ENCODE measurements at places on chromosomes 5 and 9.

- DNase-seq, result no peak
These were observed 724 bp downstream of the NR2F1-AS1 start for GRCh38 chr5:93580063-93580926.

GRCh38 chr5:83947763-83948162 is 227.1 kb upstream of the HAPLN1 start:
- no peak for DNase-seq

DNA sequence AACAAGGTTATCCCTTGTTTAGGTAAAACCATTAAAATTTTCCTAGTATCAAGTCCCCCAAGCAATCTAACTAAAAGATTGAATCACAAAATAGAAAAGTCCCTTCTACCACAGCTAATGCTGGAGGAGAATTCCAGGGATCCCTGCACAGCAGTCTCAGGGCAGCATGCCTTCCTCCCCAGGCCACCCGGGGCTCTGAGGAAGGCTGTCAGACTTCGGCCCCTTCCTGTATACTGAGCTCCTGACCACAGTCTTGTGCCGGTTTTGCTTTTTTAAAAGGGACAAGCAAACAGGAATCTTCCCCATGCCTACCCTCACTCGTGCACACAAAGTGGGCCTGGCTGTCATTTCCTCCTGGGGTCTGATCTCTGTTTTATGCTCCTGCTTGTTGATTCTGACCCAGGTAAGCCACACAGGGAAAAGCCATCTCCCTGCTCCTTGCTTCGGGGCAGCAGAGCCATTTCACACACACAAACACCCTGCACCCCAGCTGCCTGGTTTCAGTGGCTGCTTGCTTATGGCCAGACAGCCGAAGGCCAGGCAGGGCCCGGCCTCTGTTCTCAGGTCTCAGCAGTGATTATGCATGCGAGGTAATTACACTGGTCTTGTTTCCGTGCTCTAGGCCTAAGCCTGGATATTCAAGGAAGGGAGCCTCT is 211.9 kb downstream of the NXNL2 start:
- DNase-seq, result no peak

DNA sequence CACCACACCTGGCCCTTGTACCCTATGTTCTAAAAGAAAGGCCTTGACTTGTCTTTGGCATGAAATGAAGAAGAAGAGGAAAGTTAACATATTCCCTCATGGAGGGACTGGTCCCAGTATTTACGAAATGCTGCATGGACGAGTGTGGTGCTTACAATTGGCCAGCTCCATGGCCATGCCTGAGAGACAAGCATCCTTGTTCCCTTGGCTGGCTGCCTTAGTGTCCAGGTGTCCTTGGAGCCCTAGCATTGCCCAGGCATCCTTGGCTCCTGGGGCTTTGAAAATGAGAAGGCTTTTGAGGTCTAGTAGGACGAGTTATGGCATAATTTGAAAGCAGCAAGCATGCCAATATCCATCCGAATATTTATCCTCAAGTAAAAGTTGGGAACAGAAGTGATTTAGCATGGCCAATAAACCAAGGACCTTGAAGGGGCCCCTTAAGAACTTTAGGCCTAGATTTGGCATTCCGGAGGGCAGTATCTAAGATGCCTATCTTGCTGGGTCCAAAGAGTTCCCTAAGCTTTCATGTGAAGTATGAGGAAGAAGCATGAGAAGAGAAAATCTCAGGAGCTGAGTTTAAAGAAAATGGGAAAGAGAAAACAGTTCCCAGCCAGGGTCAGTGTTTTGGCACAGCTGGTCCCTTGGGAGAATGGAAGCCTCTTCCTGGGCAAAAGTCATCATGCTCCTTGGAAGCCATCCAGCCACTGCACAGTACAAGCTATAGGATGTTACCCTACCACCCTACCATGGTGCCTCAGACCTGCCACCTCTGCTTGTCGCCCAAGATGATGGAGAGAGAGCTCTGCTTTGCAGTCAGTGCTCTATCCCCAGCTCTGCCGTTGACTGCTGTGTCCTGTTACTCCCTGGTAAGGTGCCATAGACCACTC is 91.0 kb downstream of the AOPEP start:
- no peak for DNase-seq

DNA sequence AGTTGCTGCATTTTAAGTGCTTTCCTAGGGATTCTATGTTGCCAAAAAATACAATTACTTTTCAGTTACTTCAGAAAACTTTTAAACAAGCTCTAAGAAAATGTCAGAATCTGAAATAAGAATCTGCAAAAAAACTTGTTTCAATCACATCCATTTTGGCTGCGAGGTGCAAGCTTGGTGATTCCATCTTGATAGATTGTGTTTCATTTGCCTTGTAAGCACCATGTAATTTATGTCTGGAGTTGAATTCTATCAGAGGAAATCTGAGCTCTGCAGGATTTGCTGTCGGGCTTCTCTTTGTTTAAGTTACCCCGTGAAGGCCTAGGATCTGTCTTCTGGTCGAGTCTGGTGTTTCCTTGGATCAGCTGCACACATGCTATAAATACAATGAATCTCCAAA is 40.4 kb upstream of the MAN2A1 start:
- DNase-seq, result no peak

GRCh38 chr9:131776473-131776872 is 36.6 kb upstream of the RAPGEF1 start:
- DNase-seq, result no peak

DNA sequence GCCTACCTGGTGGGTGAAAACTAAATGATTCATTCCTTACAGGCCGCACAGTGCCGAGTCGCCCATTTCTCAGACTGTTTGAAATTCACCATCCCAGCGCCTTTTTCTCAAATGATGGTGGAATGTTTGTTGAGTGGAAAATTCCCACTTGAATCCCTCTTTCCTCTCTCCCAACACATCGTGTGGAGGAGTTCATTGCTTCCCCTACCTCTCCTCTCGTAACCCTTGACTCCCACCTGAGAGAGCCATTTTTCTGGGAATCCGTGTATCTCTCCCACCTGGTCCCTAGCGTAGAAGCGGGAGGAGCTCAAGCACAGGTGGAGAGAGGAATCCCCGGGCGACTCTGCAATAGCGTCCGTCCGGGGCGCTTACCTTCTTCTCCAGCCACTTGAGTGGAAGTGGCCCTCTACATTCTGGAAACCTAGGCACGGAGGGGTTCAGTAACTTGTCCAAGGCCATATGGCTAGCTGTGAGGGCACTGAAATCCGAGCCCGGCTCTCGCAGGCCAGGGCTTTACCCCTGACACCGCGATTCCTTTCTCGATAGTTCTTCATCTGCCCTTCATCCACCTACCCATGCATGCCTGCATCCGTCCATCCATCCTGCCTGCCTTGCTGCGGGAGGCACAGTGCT is 683 bp downstream of the OSMR start:
- no peak for DNase-seq

GRCh38 chr9:122988920-122989621 is 44.4 kb upstream of the GPR21 start:
- no peak for DNase-seq

DNA sequence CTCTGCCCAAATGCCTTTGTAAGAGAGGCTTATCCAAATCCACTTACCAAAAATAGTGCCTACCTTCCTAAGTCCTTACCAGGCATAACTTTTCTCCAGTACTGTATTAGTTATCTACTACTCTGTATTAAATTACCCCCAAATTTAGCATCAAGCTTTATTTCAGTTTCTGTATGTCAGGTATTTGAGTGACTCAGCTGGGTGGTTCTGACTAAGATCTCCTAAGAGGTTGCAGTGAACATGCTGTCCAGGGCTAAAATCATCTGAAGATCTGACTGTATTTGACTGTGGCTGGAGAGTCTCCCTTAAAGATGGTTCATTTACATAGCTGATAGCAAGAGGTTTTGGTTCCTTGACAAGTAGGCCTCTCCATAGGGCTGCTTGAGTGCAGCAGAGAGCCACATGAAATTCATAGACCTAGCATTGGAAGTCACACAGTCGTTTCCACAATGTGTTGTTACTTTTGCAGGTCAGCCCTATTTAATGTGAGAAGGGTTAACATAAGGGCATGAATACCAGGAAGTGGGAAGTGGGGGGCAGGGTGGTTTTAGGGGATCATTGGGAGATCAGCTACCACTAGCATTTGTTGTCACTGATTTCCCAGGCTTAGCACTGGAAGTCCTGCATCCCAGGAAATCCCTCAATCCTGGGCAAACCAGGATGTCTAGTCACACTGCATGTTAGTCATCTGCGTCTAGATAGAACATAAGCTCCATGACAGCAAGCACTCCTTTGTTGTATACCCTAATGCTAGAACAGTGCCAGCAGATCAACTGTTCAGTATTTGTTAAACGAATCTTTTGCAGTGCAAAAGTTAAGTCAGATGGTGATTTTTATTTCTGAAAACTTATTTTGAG is 2.0 kb upstream of the ZNF622 start:
- DNase-seq, result no peak

DNA sequence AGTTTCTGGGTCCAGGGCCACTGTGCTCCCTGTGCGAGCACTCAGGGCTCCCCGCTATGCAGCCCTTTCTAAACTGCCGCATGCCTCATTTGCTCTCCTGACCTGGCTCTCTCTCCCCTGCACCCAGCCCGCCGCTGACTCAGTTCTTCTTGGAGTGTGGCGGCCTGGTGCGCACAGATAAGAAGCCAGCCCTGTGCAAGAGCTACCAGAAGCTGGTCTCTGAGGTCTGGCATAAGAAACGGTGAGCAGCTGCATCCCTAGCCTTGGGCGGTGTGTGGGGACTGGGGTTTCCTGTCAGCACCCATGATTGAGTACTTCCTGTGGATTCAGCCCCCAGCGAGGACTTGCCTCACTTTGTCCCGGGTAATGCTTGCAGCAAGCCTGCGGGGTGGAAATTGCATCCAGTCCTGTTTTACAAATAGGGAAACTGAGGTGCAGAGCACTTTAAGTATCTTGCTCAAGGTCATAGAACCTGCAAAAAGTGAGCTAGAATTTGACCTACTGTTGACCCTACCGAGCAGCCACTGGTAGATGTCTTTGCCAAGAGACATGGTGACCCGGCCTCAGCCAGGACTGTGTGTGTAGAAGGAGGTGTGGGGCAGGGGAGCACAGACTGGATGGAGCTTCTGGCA is 27.9 kb downstream of the USP20 start:
- no peak for DNase-seq

Data from activated CD4-positive, alpha-beta T cell treated with anti-CD3 and anti-CD28 coated beads, Interleukin-2, amount 50 U/mL, for 24 hours (primary cell).